ENCODE measurements at places on chromosomes 3 and 15.

- H3K27ac ChIP-seq: no peak overlapping the region
- H3K4me3 ChIP-seq: no peak overlapping the region
- peak; percentile 33 for DNase-seq
- H3K4me1 ChIP-seq: no peaks in the 10 kb centered on the region
- H3K27me3 ChIP-seq: no peaks in the 10 kb centered on the region
- H3K36me3 ChIP-seq: no peaks in the 10 kb centered on the region
Measured at GRCh38 chr15:50166216-50166615, 15.8 kb upstream of the SLC27A2 start.

- no peaks in the 10 kb centered on the region for H3K27me3 ChIP-seq
- H3K36me3 ChIP-seq: no peaks in the 10 kb centered on the region
- H3K4me1 ChIP-seq: peaks cover 47% of the 10 kb centered on the region
- H3K4me3 ChIP-seq: no peak overlapping the region
- H3K27ac ChIP-seq: no peak overlapping the region
Measured at GRCh38 chr15:65980824-65981456, 111.6 kb downstream of the RAB11A start.

DNA sequence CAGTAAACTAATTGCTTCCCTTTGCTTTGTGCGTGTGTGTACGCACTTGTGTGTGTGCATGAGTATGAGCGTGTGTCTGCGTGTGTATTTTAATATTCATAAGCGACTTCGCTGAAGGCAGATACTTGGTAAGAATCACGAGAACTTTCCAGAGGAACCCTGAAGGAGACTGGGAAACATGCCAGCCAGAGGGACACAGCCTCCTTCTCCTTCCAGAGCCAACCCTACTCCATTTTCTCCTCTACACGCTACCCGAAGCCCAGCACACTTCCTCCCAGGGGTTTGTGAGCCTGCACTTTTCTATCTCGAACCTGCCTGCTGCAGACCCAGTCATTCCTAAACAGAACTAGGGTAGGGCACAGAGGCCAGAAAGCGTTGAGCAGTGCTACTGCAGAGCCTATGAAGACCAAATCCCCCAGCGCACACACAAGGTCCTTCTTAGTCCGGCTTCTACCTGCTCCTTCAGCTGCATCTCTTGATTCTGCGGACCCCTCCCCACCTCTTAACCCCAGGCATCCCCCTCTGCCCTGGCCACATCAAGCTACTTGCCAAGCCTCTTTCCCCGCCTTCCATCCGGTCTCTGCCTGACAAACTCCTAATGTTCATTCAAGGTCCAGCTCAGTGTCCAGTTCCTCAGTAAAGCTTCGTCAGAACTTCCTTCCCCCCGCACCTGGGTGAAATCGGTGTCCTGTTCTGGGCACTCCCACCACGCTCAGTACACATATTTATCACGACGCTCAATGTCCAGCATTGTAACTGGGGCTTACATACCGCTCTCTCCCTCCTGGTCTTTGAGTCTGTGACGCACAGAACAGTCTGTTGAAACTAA, 191.8 kb downstream of the FAM43A start:
- H3K27me3 ChIP-seq: 0 out of 2 replicates have a peak, but pooled peaks cover 5% of the 10 kb centered on the region
- H3K36me3 ChIP-seq: no peaks in the 10 kb centered on the region
- H3K4me1 ChIP-seq: peaks cover 43% of the 10 kb centered on the region
- H3K27ac ChIP-seq: no peak overlapping the region

DNA sequence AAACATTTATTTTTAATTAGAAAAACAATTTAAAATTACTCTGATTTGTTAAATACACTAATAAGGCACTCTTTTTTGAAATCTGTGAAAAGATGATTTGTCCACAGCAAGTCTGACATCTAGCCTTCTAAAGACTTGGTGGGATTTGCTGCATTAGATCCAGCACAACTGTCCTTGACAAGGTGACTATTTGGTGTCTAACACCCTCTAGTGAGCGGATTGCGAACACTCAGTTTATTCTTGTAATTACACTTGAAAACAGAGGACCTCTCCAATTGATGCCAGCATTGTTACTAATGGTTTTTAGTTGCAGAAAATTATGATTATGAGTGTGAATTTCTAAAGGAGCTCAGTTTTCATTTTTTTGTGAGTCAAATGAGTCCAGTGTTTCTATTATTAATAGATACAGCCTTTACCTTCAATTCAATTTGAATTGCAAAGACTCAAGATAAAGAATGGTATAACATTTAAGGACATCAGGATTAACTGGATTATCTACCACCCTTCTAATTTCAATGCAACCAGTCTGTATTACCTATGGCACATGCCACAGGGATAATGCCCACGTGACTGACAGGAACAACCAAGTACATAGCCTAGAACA, 29.7 kb upstream of the STRIT1 start:
- H3K4me1 ChIP-seq: peaks cover 4% of the 10 kb centered on the region
- H3K27me3 ChIP-seq: no peaks in the 10 kb centered on the region
- DNase-seq: peak; percentile 89
- no peaks in the 10 kb centered on the region for H3K36me3 ChIP-seq

- H3K27ac ChIP-seq: no peak overlapping the region
- H3K27me3 ChIP-seq: no peaks in the 10 kb centered on the region
- no peaks in the 10 kb centered on the region for H3K4me1 ChIP-seq
- no peak overlapping the region for H3K4me3 ChIP-seq
- no peak for DNase-seq
- H3K36me3 ChIP-seq: no peaks in the 10 kb centered on the region
Measured at GRCh38 chr3:37903734-37904133, 42.1 kb downstream of the CTDSPL start.

- H3K27me3 ChIP-seq: no peaks in the 10 kb centered on the region
- H3K4me3 ChIP-seq: no peak overlapping the region
- DNase-seq: peak; percentile 35
- H3K36me3 ChIP-seq: peaks cover 8% of the 10 kb centered on the region
- H3K27ac ChIP-seq: no peak overlapping the region
Measured at GRCh38 chr15:48719668-48720067, 74.2 kb upstream of the FBN1 start.

Measured in Karpas-422 (cell line).